NCI-H1092 (cell line): ENCODE measurements at places on chromosomes 6 and 20.

DNA sequence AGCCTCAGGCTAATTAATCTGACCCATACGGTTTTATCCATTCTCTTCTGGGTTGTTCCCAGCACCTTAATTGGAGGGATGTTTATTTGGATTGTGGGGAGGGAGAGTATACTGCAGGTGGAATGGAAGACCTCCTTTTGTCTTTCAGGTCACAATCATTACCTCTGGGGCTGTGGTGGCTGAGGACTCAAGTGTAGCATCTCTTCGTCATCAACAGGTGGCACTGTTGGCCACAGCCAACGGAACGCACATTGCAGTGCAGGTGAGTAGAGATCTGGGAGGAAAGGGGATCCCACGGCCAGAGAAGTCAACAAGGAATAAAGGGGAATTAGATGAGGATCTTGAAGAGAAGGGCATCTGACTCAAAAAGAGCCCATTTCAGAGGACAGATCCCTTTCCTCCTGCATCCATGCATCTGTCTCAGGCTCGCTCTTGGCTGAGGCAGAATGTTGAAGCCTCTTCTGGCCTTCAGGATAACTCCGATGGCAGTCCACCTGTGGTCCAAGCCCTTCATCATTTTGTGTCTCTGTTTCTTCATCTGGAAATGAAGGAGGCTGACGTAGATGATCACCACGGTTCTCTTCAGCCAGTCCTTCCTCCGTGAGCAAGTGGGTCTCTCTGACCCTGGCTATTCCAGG, 3.2 kb upstream of the DEF6 start:
- DNase-seq = no peak

GRCh38 chr6:11202513-11203305, 29.8 kb downstream of the NEDD9 start:
- DNase-seq = no peak

DNA sequence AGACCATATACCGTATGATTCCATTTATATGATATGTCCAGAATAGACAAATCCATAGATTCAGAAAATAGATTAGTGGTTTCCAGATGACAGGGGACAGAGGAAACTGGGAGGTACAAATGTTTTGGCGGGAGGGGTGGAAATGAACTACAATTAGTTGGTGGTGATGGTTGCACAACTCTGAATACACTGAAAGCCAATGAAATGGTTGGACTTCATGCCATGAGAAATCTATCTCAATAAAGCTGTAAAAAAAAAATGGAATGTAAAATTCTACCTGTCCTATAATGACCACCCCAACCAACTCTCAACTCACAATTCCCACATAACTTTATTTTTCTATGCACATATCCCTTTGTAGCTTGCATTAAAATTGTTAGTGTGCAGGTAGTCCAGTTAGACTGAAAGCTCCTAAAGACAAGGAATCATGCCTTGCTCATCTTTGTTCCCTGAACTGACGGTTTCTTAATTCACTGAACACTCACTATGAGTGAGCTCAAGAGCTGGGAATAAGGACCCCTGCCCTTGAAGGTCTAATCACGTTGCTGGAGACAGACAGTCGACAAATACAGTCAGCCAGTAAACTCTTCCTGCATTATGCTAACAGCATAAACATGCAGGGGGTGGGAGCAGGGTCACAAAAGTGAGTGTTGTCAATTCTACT, 1.4 kb downstream of the DCDC2 start:
- no peak for DNase-seq

GRCh38 chr20:47795214-47795907, 10.1 kb upstream of the SULF2 start:
- no peak for DNase-seq

GRCh38 chr6:22717915-22718314, 148.5 kb downstream of the HDGFL1 start:
- DNase-seq = peak; percentile 81

DNA sequence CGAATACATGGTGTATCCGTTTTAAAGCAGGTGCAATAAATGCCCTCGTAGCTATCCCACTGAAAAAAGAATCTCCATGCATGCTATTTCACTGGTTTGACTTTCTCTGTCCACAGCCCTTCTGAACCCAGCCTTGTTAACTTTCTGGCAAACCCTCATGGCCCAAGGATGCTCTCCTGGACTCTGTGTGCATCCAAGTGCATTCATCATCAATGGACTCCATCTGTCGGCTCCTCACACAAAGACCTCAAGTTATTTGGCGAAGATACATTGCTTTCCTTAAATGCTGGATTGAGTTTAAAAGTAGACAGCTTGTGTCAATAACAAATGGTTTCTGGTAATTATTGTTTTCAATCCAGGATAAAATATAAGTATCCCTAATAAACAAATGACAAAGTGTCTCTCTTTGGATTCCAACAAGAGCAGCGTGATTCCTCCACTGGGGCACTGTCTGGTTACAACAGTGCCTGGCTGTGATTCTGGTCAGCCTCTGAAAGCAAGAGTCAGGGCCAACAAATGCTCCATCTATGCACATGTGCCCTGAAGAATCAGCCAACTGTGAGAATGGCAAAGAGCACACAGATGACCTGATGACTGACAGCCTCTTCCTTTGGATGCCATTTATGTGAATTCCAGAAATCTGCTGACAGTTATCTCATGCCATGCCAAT, 55.7 kb downstream of the FYN start:
- DNase-seq = no peak
